ENCODE measurements at places on chromosomes 12 and 14. TPM values are rescaled to one million over a fixed set of nuclear protein-coding genes. Genes with fewer than 3 reads are reported as not detected.
A peak's percentile ranks its signal among the peaks of the same experiment; 100 is the strongest.

DNA sequence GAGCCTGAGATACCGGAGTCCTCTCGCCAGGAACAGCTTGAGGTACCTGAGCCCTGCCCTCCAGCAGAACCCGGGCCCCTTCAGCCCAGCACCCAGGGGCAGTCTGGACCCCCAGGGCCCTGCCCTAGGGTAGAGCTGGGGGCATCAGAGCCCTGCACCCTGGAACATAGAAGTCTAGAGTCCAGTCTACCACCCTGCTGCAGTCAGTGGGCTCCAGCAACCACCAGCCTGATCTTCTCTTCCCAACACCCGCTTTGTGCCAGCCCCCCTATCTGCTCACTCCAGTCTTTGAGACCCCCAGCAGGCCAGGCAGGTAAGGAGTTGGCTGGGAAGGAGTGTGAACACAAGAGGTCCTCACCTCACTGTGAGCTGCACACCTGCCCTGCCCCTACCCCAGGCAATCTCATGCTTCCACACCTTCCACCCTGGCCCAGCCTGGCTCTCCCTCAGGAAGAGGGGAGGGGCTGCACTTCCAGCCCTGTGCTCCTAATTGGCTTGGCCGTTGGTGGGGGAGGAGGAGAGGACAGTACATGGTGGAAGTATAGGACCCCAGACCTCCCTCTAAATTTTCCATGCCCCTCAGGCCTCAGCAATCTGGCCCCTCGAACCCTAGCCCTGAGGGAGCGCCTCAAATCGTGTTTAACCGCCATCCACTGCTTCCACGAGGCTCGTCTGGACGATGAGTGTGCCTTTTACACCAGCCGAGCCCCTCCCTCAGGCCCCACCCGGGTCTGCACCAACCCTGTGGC is 6.2 kb downstream of the C1QL4 start:
- DNase-seq = peak; percentile 60

GRCh38 chr14:84797326-84797725 is 732.6 kb upstream of the FLRT2 start:
- DNase-seq = no peak

Gene TMEM233
- total RNA-seq = not detected

GRCh38 chr12:80714055-80714454 is 2.7 kb upstream of the MYF5 start:
- no peak for DNase-seq

DNA sequence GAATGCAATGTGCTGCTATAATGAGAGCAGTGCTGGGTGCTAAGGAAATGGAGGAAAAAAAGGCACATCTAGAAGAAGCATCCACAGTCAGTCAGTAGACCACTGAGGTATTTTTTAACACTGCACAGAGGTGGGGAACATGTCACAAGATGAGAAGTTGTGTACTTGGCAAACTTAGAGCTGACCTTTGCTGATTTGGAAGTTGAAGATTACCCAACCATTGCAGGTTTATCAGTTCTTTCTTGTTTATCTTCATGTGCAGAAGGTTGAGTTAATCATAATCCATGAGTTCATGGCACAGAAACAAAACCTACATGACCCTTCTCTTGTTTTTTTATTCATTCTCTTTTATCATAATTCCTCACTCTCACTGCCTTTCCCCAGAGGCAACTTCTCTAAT is 3.2 kb upstream of the PAH start:
- no peak for DNase-seq

DNA sequence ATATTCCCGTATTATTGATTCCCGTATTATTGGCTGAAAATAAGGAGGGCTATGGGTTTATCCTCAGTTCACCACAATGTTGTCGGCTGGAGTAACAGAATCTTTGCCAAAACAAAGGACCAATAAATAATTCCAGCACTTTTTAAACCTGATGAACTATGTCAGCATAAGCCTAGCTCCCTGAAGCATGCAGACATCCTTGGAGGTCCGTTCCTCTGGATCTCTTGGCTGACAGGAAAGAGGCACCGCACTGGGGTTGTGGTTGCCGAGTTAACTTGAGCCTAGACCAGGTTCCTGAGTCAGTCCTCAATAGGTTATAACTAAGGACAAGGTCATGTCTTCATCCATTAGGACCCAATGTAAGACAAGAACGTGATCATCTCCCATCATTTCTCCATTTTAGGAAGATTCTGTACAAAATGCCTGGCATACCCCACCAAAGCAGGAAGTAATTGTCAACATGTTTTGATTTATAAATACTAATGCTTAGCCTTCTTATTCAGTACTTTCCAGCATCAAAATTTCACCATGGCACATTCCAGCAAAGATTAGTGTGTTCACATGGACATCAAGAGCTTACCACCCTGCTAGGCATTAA is 36.6 kb downstream of the NID2 start:
- DNase-seq = no peak

DNA sequence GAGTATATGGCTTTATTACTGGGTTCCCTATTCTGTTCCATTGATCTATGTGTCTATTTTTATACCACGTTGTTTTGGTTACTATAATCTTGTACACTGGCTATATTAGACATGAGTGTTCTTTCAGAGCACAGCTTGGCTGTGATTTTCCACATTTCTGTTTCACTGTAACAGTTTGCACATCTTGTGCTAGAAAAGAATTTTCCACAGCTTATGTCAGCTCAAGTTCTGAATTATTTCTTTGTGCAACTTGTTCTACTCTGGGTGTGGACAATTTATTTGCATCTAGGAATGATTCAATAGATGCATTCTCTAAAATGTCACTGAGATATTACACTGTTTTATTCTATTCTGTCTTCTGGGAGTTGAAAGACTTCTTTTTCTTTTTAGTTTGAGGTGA is 28.4 kb upstream of the OR5AU1 start:
- no peak for DNase-seq

GRCh38 chr12:128402486-128403243 is 135.7 kb downstream of the TMEM132C start:
- no peak for DNase-seq

DNA sequence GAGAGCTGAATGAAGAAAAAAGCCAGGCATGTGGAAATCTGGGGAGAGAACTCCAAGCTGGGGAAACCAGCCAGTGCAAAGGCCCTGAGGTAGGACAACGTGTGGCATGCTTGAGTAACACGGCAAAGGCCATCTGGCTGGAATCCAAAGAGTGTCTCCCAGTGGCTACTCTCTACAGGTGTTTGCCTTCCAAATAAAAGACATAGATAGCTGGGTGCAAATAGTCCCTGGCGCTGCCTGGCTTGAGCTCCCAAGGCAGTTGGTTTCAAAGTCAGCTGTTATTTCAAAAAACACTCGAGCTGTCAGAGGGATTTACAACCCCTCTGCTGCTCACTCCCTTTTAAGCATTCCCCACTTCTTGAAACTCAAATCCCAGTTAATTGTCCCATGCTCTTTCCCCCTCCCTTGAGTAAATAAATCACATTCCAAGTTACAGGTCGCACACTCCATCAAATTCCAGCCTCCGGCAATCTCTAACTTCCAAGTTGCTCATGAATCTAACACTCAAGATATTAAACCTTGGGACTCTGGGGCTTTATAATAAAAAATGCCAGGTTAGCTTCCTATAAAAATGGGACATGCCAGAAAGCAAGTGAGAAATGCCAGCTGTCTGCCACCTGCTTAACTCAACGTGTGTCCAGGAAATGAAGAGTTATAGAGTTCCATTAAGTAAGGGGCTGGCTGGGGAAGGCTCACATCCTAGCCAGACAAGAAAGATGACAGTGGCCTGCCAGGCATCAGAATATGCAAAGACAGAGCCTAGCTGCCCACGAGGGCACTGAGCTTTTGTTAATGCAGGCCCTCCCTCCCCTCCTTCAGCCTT is 133.6 kb upstream of the NOS1 start:
- DNase-seq = no peak

DNA sequence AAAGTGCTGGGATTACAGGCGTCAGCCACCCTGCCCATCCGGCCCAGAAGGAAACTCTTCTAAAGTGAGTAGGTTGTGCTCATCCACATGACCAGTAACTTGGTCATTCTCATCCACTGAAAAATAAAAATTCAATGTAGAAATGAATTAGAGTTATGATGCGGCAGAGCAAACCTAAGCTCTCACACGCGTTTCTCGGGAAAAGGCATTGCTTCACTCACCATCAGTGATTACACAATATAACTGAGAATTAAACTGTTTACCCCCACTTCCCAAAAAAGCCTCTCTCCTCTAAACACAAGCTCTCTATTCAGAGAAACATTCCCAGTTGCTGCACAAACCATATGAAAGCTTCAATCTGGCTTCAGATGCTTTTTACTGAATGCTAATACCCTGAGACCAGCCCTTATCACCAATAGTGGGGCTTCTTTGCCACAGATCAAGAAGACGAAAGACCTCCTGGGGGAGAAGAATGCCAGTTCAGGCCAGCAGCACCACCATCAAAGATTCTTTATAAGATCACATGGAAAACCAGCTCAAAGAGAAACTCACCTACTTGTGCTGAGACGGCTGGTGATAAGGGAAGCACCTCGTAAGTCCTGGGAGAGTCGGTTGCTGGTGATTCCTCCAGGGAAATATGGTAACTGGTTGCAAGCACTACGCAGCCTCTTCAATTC is 121.5 kb upstream of the SFSWAP start:
- no peak for DNase-seq

Gene OR4L1
- total RNA-seq = not detected

Gene ZNF140
- 17.9 TPM for total RNA-seq

- no peak for DNase-seq
These were observed 27.6 kb upstream of the KCNMB4 start for GRCh38 chr12:70338531-70338930.

- DNase-seq = no peak
These were observed at the start of gene OAS2 for GRCh38 chr12:112978163-112979040. Gene OAS2 (plus strand): TSS chr12:112978519. CDS start chr12:112978609, 90 bp downstream.

Gene TAS2R8
- total RNA-seq = not detected

DNA sequence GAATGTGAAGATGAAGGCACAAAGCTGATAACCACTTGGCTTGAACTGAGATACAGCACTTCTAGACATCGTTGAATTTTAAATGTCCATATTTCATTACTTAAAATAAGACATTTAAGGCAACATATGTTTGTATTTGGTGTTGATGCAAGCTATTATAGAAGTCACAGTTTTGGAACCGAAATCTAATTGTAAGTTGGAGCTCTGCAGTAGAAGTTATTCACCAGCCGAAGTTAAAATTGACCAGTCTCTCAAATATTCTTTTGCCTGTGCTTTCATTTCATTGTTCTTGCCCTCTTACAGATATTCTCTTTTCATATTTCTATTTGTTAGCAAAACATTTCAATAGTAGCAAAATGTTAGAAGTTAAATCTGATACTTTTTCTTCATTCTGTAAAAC is 332.7 kb downstream of the PDZRN4 start:
- DNase-seq = no peak

DNA sequence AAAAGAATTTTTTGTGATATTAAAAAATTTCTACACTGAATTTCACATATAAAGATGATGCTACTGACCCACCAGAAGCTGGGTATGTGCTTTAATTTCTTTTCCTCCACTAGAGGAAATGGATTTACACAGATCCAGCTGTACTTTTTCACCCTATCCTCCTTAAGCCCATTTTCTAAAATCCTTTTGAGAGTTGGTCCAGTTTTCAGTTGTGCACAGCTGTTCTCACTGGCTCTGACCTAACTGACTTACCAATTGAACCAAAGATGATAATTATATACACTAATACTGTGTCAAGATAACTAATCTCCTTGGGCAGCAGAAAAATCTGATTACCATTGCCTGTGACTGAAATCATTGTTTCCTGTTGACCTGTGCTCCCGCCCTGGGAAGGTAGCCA is 108.5 kb downstream of the ZFC3H1 start:
- no peak for DNase-seq

Gene DHRS4
- 31.3 TPM for total RNA-seq

- no peak for DNase-seq
These were observed 7.6 kb downstream of the SLC7A8 start for GRCh38 chr14:23175823-23176222.

Gene FAM222A
- total RNA-seq = 5.5 TPM

Gene HOXC10
- total RNA-seq = 8.8 TPM

DNA sequence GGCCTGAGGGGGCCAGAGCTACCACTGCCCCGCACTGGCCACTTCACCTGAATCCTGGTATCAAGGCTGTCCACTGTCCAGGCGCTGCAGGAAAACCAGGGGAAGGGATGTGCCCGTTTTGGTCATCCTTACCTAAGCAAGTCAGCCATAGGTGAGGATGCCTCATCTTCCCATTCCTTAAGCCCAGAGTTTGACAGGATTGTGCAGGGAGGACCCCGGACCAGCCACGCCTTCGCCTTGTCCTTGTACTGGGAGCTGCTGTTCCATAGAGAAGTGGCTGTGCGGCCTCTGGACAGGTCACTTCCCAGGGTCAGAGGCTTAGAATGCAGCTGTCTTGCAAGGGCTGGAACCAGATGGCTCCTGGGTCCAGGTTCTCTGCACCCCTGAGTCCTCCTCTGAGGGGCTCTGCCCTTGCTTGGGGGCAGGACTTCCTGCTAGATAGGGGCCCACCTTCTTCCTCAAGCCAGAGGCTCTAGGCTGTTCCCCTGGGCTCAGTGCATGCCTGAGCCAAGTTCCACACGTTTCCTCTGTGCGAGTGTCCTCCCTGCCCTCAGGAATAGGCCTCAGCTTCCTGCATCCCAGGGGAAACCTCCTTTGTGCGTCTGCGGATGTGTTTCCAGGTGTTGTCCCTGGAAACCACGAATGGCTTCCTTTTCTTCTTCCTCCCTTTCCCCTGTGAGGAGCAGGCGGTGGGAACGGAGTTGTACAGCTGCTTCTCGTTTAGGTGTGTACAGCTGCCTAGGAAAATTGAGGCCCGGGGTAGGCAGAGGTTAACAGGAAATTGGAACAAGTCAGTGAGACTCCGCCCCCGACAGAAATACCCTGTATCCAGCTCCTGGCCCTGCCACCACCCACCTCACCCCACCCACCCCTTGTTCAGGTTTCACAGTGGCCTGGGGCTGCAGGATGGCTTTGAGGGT is 54.3 kb upstream of the RIN3 start:
- DNase-seq = peak; percentile 48

DNA sequence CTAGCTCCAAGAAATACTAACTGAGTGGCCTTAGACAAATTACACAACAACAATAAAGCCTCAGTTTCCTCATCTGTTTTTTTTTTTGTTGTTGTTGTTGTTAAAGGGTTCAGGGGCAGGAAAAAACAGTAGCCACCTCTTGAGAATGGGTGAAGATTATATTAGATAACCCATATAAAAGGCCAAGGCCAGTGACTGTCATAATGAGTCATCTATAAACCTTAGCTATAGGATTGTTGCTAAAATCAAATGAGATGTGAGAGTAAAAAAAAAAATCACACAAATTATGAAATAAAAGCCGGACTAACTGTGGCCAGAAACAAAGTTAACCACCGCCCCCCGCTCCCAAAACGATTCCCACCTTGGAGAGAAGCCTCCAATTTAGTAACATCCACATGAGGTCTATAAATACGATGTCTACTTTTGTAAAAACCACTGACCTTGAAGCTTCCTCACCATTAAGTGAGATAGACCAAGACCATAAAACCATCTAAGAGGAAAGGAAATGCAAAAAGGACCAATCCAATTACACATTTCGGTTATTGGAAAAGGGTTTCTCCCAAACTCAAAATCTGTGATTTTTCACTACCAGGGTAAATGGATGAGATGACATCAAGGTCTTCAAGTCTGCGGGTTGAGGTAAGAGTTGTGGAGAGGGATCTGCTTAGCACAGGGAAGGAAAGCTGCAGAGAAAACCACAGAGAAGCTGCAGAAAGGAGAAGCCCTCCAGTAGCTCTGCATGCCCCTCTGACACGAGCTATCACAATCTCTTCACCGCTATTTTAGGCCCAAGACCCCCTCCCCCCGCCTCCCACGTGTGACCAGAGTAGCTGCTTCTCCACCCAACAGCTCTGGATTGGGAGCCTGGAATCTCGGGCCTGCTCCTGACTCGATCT is 1.0 kb downstream of the NAA25 start:
- DNase-seq = peak; percentile 74

Gene INHBE
- not detected for total RNA-seq

- no peak for DNase-seq
These were observed 16.1 kb downstream of the NRXN3 start for GRCh38 chr14:78186277-78186676.
